ENCODE measurements at places on chromosomes 7 and 10. TPM values are rescaled to one million over a fixed set of nuclear protein-coding genes. Genes with fewer than 3 reads are reported as not detected.

MCM10 gene
- total RNA-seq, result 9.1 TPM

C10orf105 gene
- total RNA-seq, result 0.17 TPM

CALY gene
- not detected for total RNA-seq

SPDYE3 gene
- total RNA-seq, result not detected

LYZL1 gene
- total RNA-seq, result not detected

LRRC17 gene
- 8.7 TPM for total RNA-seq

HOXA10 gene
- total RNA-seq, result 0.55 TPM

ITIH2 gene
- total RNA-seq, result 0.55 TPM

CYP2E1 gene
- 2.2 TPM for total RNA-seq

GRCh38 chr10:14579405-14579804 lies 195.3 kb downstream of the FAM107B start:
- no peak for DNase-seq

GRCh38 chr10:113273181-113274163 lies 279.4 kb upstream of the HABP2 start:
- DNase-seq, result peak; percentile 81

DNA sequence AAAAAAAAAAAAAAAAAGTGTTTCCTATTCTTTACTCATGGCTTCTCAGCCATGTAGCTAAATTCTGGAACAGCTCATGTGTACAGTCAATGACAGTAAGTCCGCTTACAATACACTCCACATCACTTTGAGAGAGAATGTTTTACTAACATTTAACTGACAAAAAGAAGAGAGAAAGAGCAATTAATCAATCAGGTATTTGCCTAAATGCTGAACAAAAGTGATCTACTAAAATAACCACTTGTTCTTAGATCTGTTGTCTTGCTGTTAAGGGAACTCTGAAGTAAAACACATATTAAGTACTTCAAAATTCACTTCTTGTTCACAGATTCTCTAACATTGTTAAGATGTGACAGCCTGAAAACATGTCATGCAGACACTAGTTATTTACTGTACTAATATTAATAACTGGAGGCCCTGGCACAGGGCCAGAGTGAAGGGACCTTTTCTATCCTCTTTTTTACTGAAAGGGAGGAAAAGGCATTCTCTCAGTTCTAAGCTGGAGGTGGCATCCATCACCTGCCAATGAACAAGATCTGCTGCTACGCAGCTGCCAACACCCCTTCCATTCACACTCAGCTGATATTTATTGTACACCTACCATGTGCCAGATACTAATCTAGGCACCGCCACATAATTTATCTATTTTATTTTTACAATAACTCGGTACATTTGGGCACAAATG lies 72.6 kb downstream of the AHR start:
- DNase-seq, result no peak

DNA sequence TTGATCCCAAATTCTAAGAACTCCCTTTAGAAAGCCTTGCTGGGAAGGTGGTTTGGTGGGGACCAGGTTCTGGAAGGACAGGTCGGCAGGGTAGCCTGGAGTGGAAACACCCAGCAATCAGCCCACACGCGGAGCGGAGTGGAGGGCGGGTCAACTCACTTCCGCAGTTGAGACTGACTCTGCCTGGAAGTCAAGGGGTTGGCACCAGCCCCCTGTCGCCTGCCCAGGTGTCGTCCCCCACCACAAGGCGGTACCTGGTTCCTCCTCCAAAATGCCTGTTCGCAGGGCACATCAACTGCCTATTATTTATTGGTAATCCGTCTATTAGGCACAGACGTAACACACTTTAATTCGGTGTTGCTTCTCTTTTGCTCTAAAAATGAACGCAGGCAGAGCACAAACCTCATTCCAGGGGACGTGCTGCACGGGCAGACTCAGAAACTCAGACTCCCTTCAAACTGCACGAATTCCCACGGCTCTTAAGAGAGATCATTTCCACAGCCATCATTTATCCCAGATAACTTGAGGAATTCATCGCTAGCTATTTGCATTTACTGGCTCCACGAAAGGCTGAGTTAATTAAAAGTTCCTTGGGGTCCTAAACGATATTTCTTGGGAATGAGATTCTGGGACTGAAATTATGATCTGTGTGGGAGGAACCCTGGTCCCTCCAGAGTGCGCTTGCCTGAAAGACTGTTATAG lies 248.2 kb upstream of the PPP2R2D start:
- DNase-seq, result no peak

GRCh38 chr7:29229066-29229465 lies 34.5 kb downstream of the CHN2 start:
- no peak for DNase-seq

GRCh38 chr7:75611557-75612178 lies 119.5 kb downstream of the SPDYE5 start:
- DNase-seq, result peak; percentile 89

GRCh38 chr10:87880336-87880735 lies 16.9 kb downstream of the PTEN start:
- no peak for DNase-seq

GRCh38 chr7:50404392-50404791 lies 45.8 kb downstream of the FIGNL1 start:
- DNase-seq, result no peak

- no peak for DNase-seq
Observed at GRCh38 chr10:131177431-131178327, 133.8 kb downstream of the TCERG1L start.
